Daoy (cell line): ENCODE measurements at places on chromosomes 5 and 9. TPM values are rescaled to one million over a fixed set of nuclear protein-coding genes. Genes with fewer than 3 reads are reported as not detected.

The SLCO6A1 gene
- 0.48 TPM in 1 of 2 replicates, not detected in the other for total RNA-seq

The HTR4 gene
- total RNA-seq = 0.18 TPM in 1 of 2 replicates, not detected in the other

- no peak for DNase-seq
Measured at GRCh38 chr9:92438900-92439526, 14.7 kb upstream of the OMD start.

- DNase-seq = no peak
Measured at GRCh38 chr5:102965653-102966052, 154.3 kb downstream of the GIN1 start.

- peak; percentile 62 for DNase-seq
Measured at GRCh38 chr9:90107040-90107725, 502.4 kb downstream of the GADD45G start.

DNA sequence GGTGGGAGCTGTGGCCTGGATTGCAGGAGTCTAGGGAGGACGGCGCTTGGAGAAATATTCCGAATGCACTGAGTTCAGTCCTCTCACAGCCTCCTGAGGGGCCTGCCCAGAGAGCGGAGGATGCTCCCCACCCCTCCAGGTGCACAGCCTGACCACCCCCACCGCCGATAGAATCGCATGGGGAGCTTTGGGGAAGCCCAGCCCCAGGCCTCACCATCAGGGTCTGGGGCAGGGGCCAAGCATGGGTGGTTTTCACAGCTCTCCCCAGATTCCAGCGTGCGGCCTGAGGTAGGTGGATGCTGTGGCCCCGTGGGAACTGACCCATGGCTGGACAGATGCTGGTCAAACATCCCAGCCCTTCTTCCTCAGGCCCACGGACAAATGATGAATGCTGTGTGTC lies 79.9 kb upstream of the OLFM1 start:
- DNase-seq = no peak

- DNase-seq = peak; percentile 38
Measured at GRCh38 chr5:25458628-25459027, 813.9 kb upstream of the CDH10 start.

The EIF4E1B gene
- not detected in 2 replicates for total RNA-seq
